ENCODE measurements at places on chromosomes 1 and 21.

- no peak for DNase-seq
Observed at GRCh38 chr1:11789126-11790067, 16.4 kb downstream of the MTHFR start.

GRCh38 chr1:208465786-208466590 is 221.8 kb upstream of the PLXNA2 start:
- no peak for DNase-seq

DNA sequence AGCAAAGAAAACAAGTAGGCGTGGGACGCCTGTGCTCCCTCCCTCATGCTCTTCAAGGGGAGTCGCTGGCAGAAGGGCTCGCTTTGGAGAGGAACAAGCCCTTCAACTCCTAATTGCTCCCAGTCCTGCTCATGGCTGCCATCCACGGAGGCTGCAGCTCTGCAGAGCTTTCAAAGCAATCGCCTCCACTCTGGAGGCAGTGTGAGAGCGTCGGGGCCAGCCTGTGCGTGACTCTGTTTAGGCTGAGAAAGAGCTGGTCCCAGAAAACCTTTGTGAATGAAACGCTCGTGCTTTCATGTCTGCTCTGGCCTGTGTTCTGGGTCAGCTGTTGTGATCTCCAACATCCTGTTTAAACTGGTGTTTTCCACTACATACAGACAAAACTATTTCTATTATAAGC is 23.9 kb upstream of the RUNX1 start:
- no peak for DNase-seq

GRCh38 chr1:95007687-95008086 is 65.1 kb downstream of the ALG14 start:
- DNase-seq = no peak

GRCh38 chr1:80827666-80828065 is 973.1 kb upstream of the ADGRL2 start:
- DNase-seq = no peak
